ENCODE measurements at places on chromosomes 7 and 10.

DNA sequence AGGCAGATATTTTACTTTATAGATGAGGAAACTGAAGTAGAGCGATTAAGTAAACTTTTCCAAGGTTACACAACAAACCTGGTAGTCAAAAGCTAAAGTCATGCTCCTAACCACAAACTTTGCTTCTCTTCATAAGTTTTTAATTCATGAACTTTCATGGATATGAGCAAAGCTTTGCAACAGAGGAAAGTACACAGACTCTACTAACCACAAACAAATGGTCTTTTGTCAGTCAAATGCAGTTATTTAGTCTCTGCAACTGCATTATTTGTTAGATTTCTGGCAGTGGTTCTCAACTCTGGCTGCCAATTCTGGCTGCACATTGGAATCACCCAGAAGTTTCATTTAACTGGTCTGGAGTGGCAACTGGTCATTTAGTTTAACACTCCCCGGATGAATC is 140.6 kb upstream of the TMEM168 start:
- no peak for DNase-seq

GRCh38 chr7:142805350-142806021 is 34.7 kb downstream of the PRSS2 start:
- DNase-seq, result no peak

DNA sequence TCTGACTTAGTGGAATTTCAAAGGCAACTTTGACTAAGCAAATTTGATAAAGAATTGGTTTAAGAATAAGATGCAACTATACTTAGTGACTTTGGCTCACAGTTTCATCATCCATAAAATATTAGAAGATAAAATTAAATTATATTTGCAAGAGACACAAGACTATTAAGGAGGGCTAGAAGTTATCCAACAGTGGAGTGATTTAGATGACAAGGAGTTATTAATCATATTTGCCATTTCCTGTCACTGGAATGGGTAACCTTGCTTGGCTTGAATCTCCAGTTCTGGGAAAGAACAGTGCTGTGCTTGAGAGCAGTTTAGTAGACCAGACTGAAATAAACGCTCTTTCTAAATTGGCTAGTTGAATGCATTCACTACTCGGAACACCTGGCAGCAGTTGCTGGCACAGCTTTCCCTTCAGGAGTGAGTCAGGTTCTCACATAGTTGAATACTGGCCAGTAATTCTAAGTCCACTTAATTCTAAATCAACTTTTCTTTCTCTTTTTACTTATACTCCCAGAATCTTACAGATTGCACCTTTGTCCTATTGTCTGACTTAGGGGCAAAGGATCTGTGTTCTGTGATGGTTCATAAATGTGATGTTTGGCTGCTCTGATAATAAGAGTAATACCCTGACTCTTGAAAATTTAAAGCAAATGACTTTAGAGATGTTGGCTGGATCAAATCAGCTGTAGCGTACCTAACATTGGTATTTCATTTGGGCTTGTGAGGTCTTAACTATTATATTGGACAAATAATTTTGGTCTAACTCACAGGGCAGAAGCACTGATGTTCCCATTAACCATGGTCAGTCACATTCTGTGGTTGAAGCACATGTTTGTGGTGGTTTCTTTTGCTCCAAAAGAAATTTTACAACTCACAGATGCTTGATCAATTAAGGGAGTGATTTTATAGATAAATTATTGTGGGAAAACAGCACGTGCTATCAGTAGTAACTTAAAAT is 16.6 kb downstream of the STMP1 start:
- no peak for DNase-seq

GRCh38 chr7:1368682-1369571 is 90.3 kb downstream of the MICALL2 start:
- no peak for DNase-seq

- no peak for DNase-seq
Observed at GRCh38 chr7:93736668-93737369, 153.7 kb downstream of the TFPI2 start.
